Immature natural killer cell (primary cell): ENCODE measurements at places on chromosomes 6 and 20.

- no peak for DNase-seq
Observed at GRCh38 chr20:10758446-10758845, 84.6 kb upstream of the JAG1 start.

DNA sequence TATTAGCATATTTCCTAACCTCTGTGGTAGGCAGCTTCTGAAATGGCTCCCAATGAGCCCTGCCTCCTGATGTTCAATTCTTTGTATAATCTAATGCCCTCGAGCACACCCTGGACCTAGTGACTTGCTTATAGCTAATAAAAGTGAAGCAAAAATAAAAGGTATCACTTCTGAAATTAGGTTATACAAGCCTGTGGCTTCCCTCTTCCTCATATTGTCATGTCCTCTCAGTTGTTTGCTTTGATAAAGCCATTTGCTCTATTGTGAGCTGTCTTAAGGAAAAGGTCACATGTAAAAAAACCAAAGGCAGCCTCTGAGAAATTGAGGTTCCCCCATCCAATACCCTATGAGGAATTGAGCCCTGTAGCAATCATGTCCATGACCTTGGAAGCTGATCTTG is 442.1 kb upstream of the ADGRB3 start:
- no peak for DNase-seq

DNA sequence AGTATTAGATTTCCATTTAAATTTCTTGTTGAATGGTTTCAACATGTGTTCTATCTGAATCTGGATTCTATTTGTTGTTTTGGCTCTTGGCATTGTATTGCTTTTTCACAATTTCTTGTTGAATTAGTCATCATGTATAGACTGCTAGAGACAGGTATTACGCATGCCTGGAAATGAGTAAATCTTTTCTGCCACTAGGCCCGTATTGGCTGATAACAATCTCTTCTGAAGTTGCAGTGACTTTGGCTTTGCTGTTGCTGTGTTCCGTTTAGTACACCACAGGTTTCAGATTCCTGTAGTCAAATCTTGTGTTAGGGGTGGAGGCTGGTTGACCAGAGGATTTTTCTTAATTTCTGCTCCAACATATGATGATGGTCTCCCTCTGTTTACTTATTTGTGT is 1339.4 kb downstream of the GRIK2 start:
- DNase-seq, result no peak

DNA sequence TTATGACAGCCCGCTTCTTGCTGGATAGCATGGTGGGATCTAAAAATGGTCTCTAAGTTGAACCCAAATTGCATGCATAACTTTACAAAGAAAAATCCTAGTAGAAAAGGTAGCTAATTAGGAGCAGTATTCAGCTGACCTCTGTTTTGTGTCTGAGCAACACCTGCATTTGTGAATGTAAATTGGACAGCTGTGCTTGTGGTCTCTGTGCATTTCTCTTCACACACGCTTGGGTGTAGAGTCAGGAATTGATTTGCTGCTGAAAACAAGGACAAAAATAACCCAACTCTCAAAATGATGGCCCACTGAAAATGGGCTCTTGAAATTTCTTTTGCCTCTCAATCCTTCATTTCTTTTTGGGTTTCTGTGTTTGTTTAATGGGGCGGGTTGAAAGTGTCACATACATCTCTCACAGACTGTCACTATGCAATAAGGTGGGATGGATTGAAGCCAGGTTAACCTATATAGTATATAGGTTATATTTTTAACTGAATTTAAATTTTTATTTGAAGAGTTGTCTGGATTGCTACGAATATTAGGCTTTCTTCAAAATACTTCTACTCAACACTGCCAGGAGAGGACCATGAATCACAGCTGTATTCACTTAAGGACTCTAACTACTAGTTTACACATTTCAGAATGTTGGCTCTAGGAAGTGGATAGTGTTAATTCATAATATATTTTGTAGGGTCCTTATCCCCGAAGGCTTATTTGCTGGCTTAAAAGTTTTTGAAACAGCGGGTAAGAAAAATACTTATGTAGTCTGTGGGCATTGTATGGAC is 46.5 kb downstream of the SOBP start:
- no peak for DNase-seq

- no peak for DNase-seq
Observed at GRCh38 chr6:159966981-159967380, 1.9 kb upstream of the IGF2R start.

DNA sequence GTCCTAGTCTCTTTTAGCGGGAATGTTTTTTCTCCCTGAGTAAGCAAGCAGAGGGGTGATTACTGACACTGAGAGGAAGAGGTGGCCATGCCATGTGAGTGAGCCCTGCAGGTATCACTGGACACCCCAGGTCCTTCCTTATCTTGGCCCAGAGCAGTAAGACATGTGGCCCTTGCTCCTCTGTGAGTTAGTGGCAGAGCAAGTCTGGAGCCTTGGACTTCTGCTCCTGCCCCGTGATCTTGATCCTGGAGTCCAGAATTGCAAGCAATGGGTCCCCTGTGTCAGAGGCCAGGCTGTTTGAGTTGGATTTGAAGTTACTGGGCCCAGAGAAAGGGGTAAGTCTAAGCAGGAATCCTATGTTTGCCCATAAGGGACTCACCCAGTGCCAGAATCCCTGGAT is 92.1 kb upstream of the EMILIN3 start:
- DNase-seq, result no peak

- no peak for DNase-seq
Observed at GRCh38 chr20:60540591-60540990, 582.4 kb downstream of the CDH26 start.

- DNase-seq, result peak; percentile 79
Observed at GRCh38 chr6:158564243-158565121, 4.6 kb downstream of the TMEM181 start.

DNA sequence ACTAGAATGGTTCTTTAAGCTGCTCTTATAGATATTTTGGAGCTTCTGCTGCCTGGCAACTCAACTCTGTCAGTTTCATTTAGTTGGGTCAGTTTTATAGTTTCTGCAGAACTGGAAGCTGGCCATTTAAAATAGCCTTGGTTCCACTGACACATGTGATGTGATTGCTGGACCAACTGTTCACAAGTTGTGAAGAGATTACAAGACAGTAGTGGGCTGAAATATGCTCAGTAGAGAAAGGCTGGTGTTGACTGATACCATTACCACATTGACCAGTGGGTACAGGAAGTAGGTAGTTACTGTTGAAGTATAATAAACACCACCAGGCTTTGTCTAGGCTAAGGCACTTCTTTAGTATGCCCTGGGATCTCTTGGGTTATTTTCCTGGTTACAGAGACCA is 39.0 kb downstream of the BCKDHB start:
- no peak for DNase-seq

GRCh38 chr20:44888226-44889103 is 3.0 kb downstream of the YWHAB start:
- no peak for DNase-seq

DNA sequence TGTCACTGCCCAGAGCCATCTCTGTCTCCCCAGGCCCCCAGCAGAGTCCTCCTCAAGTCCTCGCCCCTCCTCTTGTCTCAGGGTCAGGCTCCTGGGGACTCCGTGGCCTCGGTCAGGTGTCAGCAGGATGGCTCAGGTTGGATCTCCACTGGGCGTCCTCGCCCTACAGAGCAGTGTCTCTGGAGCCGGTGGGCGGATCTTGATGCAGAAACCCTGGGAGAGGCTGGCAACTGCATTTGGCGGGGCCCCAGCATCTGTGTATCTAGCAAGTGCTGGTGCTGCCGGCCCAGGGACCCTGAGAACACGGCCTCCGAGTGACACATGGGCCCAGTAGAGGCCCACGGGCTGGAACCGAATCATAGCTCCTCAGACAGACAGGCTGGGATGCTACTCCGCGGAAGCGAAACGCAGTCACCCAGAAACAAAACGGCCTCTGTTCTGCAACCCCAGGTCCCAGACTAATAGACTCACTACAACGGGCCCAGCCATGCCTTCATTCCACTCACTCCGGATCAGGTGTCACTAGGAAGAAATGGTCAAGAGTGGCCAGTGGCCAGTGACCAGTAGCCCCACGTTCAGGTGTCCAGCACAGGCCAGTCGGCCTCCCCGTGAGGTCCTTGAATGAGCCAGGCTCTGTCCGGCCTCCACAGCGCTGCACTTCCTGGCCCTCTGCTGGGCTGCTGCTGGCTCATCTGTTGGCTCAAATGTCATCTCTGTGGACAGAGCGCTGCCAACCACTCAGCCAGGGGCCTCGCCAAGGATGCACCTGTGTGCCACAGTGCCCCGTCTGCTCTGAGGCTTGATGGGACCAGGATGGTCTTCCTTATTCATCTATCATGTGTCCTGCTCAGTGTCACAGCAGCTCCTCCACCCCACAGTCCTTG is 12.6 kb upstream of the FRMD1 start:
- DNase-seq, result no peak

GRCh38 chr6:13380761-13381160 is 52.4 kb upstream of the TBC1D7 start:
- DNase-seq, result no peak

DNA sequence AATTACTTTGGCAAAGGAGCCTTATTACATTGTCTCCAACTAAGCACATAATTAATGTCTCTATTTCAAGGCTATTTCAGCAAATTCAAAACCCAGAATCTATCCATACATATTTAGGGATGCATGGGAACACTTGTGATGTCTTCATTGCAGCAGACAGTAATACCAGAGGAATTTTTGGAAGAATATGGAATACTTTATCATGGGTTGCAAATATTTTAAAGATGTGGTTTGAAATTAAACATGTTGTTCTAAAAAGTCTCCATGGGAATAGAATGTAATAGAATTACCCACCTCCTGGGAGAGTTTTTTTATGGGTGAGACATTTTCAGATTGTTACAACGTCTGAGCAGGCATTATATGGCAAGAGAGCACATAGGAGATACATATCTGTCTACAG is 170.8 kb downstream of the KCNQ5 start:
- no peak for DNase-seq

DNA sequence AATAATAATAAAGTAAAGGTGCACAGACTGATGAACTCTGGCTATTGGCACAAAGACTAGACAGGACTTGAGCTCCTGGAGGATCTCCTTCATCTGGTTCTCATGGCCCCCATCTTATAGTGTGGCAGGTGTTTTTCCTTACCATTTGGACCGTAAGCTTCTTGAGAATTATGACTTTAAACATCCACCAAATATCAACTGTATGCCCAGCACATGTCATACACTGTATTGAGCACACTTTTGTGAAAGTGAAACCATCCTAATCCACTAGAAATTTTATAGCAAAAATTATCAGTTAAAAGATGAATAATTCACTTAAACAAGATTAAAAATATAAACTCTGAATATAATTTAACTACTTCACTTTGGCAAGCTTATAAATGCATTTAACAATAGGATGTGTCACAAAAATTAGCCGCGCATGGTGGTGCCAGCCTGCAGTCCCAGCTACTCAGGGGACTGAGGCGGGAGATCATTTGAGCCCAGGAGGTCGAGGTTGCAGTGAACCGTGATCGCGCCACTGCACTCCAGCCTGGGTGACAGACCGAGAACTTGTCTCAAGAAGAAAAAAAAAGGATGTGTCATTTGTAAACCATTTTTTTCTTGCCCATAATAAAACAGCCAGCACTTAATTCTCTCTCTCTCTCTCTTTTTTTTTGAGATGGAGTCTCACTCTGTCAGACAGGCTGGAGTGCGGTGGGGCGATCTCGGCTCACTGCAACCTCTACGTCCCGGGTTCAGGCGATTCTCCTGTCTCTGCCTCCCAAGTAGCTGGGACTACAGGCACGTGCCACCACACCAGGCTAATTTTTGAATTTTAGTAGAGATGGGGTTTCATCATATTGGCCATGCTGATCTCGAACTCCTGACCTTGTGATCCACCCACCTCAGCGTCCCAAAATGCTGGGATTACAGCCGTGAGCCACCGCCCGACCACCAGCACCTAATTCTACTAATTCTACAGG is 9.1 kb downstream of the HIVEP2 start:
- DNase-seq, result peak; percentile 55

DNA sequence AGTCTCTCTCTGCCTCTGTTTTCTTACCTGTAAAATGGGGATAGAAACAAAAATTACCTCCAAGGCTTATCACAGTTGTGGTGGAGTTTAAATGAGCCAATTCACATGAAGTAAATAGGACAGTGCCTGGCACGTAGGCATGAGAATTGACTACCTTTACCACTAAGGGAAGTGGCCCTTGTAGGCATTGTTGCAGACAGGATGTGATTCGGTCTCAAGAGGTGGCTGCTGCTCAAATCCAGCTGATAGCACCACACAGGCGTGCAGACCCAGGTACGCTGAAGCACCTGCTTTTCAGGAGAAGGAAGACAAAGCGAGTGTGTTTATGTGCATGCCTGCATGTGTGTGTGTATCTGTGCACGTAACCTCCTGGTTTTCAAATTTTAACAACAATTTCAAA is 108.6 kb downstream of the EYA2 start:
- no peak for DNase-seq

DNA sequence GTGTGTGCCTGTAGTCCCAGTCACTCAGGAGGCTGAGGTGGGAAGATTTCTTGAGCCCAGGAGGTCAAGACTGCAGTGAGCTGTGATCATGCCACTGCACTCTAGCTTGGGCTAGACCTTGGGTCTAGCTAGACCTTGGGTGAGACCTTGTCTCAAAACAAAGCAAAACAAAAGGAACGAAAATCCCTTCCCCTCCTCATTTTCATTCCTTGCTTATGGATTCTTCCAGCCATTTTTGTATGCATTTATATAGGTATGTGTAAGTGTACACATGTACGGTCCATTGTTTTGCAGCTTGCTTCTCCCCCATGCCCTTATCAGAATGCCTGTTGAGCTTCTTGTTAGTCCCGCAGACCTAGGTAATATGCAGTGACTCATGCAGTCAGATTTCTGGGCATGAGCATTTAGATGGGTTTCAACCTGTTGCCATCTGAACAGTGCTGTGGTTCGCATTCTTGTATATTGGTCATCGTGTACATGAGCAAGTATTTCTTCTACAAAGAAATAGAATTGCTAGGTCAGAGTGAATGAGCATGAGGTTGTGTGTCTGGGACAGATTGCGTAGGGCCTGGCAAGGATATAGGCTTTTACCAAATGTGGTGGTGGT is 73.2 kb downstream of the ATRN start:
- no peak for DNase-seq

- DNase-seq, result no peak
Observed at GRCh38 chr6:13674533-13675190, 37.0 kb downstream of the RANBP9 start.

GRCh38 chr6:90230548-90231215 is 66.0 kb downstream of the BACH2 start:
- no peak for DNase-seq

GRCh38 chr6:98832284-98833056 is 1.9 kb upstream of the POU3F2 start:
- DNase-seq, result no peak
